ENCODE measurements at places on chromosomes 5 and 9.

DNA sequence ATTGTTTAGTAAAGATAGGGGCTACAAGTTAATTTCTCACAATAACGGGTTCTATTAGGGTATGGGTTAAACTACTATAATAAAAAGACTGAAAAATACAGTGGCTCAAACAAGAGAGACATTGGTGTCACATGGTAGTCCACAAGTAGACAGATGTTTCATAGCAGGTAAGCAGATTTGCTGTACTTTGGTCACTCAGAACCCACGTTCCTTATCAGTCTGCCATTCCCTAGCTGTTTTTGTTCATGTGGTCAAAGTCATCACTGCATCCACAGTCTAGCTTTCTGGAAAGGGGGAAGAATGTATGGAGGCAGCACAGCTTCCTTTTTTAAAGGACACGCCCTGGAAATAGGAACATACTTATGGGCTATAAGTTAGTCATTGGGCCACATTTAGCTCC lies 73.0 kb downstream of the SLC12A2 start:
- DNase-seq: no peak

- DNase-seq: no peak
Measured at GRCh38 chr5:137741-138140, 45.8 kb downstream of the PLEKHG4B start.

GRCh38 chr9:31325778-31326177 lies 1058.7 kb upstream of the ACO1 start:
- no peak for DNase-seq

- DNase-seq: no peak
Measured at GRCh38 chr5:109682383-109682782, 7.3 kb upstream of the MAN2A1 start.
